ENCODE measurements at places on chromosomes 1 and 21.

DNA sequence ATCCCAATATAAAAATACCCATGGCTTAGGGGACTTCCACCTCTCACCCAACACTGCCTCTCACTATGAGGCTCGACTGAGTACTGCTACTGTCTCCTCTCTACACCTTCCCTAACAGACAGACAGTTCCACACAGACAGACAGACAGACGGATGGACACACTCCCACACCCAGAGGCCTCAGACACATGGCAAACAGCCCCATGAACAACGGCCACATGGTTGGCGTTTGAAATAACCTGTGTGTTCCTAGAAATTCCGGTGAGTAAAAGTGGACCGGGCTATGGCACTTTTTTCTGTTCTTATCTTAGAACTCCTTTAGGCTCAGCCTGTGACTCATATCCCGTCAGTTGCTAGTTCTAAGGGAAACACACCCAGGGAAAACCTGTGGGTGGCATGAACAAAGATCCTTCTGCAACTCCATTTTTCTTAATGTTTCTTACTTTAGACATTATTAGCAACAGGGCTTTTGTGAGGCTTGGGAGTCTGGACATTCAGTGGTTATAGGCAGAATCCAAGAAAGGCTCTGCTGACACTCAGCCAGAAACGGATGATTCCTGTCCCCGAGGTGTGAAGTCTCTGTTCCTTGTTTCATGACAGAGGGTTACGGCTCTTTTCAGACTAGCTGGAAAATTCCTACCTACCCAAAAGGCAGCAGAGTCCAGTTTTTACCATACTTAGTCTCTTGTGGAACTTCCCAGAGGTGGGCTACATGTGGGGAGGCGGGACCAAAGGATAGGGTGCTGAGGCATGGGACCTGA lies 90.5 kb upstream of the TLR5 start:
- peak; percentile 70 for DNase-seq

- DNase-seq = no peak
Measured at GRCh38 chr1:248691567-248692155, 10.9 kb downstream of the OR14I1 start.

- no peak for DNase-seq
Measured at GRCh38 chr1:21663248-21663950, 5.8 kb downstream of the RAP1GAP start.

DNA sequence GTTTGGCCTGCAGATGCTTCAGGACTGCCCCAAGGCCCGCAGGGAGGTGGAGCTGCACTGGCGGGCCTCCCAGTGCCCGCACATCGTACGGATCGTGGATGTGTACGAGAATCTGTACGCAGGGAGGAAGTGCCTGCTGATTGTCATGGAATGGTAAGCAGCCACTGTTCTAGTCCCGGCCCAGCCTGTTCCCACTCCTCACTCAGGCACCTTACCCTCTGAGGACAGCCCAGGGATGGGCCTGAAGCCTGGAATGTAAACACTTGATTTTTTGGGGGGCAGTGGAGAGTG lies 41.9 kb upstream of the IL19 start:
- no peak for DNase-seq

DNA sequence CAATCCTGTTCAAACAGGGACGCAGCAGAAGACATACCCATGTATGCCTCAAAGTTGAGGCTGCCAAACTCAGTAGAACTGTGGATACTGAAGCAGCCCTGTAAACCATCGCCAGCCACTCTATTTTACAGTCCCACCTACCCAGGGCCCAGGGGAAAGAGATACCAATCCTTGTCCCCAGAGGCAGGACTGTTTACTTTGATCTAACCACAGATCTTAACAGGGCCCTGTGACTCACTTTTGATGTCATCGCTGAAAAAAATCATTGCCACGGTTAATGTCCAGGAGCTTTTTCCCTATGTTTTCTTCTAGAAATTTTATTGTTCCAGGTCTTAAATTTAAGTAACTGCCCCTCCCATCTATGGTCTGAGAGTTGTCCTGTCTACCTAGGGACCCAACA lies 538.4 kb upstream of the NCAM2 start:
- DNase-seq = no peak

DNA sequence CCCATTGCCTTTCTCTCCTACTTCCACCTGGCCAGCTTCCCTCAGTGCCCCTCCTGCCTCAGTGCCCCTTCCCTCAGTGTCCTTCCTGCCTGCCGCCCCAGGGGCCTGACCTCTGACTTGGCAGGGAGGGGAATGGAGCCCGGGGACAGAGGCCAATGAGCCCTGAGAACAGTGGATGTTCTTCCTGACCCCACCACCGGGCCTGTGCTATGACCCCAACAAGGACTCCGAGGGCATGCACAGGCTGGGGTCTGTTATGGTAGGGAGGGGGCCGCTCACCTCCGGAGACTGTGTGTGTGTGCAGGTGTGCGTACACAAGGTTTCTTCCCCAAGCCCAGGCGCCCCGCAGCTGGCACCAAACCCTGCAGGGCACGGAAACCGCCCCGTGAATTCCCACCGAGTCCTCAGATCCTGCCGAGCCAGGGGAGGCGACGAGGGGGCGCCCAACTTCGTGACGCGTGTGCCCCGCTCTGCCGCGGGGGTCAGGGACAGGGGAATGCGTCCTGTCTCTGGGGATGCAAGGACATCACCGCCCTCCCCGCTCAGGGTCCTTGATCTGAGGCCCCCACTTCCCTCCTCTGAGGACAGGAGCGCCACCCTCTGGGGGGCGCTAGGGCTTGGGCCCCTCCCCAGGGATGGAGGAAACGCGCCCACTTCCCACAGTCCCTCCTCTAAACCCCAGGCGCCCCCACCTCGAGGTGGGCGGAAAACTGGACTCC lies 766 bp downstream of the RAP1GAP start:
- no peak for DNase-seq

GRCh38 chr1:31866450-31867032 lies 50.7 kb upstream of the SPOCD1 start:
- no peak for DNase-seq

- peak; percentile 76 for DNase-seq
Measured at GRCh38 chr1:118113261-118113660, 71.8 kb downstream of the SPAG17 start.

GRCh38 chr1:84278905-84279304 lies 22.6 kb upstream of the SAMD13 start:
- no peak for DNase-seq

- DNase-seq = no peak
Measured at GRCh38 chr21:14058566-14058965, 152.2 kb downstream of the LIPI start.

DNA sequence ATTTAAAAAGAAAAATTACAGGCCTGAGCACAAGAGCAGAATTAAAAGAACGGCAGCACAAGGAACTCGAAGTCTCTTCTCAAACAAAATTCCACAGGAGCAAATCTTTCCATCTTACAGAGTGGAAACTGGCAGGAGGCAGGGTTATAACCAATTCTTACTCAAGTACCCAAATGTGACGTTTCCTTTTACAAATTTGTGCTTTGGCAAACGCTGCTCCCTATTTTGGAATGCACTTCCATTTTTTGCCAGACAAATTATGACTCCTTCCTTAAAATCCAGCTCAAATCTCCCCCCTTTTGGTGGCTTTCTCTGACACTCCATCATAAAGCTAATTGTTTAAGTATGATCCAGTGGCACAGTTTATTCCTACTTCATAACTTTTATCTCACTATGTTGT lies 7.8 kb downstream of the ERI3 start:
- DNase-seq = no peak

All from HS-5 (cell line).